ENCODE measurements at places on chromosomes 2 and 18.
A peak's percentile ranks its signal among the peaks of the same experiment; 100 is the strongest.

- no peak for DNase-seq
Measured at GRCh38 chr2:28401948-28402550, 9.4 kb downstream of the FOSL2 start.

DNA sequence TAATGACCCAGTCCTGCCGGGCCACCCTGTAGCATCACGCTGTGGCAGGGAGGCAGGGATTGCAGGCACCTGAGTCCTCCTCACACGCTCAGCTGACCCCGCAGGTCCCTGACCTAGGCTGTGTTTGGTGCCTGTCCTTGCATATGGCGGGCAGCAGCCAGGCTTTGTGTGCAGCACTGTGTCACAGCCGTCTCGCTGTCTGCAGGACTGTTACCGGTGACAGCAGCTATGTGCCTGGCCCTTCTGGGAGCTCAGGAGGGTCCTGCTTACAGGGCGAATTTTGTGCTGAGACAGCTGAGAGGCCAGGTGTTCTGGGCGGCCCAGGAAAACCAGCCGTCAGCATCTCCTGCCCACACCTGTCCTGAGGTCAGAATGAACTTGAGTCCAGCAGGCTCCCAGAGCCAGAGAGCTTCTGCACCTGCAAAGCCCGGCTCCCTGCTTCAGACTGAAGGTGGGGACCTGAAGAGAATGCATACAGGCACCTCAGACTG, 10.4 kb upstream of the ARID5A start:
- DNase-seq, result no peak

DNA sequence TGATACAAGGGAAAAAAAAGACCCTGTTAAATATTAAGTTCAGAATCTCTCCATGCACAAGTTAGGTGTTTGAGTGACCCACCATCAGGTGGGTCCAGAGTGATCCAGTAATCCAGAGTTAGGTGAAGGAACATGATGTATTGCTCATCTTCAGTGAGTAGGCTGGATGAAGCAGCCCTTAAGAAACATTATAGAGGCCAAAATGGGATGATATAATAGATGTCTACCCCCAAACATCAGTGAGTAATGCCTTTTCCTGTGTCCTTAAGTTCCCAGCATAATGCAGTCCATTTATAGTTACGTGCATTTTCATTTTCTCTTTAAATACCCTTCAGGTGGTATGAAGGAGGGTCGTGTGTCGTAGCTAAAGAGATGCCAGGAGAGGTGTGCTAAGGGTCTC, 89.6 kb downstream of the MAP4K4 start:
- no peak for DNase-seq

DNA sequence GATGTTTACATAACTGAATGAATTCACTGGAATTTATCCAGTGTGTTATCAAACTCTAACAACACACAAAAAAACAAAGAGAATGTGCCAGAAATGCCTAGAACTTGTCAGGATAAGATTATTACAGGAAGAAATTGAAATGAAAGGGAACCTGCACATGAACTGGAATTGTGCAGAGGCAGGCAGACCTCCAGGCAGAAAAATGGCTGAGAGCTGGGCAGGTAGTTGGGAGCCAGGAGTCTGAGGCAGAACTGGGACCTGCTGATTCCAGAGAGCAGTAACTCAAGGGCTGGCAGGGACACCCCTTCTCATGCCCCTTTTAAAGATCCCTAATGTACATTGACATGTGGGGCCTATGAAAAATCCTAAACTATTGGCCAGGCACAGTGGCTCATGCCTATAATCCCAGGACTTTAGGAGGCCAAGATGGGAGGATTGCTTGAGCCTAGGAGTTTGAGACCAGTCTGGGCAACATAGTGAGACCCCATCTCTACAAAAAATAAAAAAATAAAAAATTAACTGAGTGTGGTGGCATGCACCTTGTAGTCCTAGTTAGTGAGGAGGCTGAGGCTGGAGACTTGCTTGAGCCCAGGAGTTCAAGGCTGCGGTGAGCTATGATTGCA, 674 bp upstream of the SP110 start:
- DNase-seq, result no peak

GRCh38 chr2:204608237-204608939, 63.1 kb downstream of the PARD3B start:
- peak; percentile 39 for DNase-seq

- no peak for DNase-seq
Measured at GRCh38 chr2:63555931-63556330, 32.3 kb downstream of the WDPCP start.

GRCh38 chr2:55923091-55923981, at the start of gene EFEMP1:
Gene EFEMP1, minus strand, starts transcription at chr2:55923782. Its CDS starts 1,342 bp downstream, at chr2:55922440.
- peak; percentile 73 for DNase-seq

DNA sequence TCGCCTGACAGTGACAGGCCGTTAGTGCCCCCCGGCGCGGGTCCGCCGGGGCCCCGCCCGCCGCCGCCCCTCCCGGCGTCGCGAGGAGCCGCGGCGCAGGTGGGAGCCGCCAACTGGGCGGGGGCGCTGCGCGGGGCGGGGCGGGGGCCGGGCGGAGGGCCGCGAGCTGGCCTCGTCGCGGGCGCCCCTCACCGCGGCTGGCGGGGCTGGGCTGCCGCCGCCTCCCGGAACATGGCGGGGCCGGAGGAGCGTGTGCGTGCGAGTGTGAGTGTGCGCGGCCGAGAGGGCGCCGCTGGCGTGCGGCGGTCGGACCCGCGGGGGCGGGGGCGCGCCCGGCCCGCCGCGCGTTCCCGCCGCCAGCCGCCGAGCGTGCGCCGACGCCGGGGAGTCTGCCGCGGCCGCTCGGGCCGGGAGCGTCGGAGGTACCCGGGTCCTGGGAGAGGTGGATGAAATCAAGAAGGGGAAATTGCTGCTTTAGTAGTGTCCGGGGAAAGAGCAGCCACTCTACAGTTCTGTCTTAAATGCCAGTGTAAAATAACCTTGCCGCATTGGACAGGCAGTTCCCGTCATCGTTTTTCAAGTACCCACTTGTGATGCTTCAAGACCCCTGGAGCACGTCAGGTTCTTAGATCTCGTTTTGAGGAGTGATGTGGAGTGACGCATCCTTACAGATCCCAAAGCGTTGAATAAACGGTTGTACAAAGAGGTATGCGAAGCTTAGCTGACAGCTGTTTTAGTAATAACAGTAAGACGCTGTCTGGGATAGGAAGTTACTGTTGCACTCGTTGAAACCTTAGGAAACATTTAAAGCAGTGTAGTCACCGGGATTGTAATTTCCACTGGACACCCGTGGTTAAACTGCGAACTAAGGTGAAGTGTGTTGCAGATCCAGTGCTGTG, 836 bp downstream of the ANKRD12 start:
- peak; percentile 70 for DNase-seq

- DNase-seq, result no peak
Measured at GRCh38 chr18:63890237-63890949, 2.9 kb downstream of the SERPINB2 start.

GRCh38 chr2:206642075-206643025, at the start of gene FAM237A:
Gene FAM237A, plus strand, starts transcription at chr2:206642487. Its CDS starts 1,750 bp downstream, at chr2:206644237.
- peak; percentile 60 for DNase-seq

GRCh38 chr18:25281556-25281955, 70.4 kb downstream of the ZNF521 start:
- no peak for DNase-seq

GRCh38 chr2:99543247-99543646, 53.4 kb upstream of the REV1 start:
- DNase-seq, result peak; percentile 18

DNA sequence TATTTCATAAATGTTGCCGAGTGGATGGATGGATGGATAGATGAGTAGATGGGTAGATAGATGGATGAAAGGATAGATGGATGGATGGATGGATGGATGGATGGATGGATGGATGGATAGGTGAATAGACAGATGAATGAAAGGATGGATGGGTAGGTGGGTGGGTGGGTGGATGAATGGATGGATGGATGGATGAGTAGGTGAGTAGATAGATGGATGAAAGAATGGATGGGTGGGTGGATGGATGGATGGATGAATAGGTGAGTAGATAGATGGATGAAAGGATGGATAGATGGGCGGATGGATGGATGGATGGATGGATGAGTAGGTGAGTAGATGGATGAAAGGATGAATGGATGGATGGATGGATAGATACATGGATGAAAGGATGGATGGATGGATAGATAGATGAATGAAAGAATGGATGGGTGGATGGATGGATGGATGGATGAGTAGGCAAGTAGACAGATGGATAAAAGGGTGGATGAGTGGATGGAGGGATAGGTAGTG, 104.3 kb downstream of the SMAD7 start:
- DNase-seq, result no peak

DNA sequence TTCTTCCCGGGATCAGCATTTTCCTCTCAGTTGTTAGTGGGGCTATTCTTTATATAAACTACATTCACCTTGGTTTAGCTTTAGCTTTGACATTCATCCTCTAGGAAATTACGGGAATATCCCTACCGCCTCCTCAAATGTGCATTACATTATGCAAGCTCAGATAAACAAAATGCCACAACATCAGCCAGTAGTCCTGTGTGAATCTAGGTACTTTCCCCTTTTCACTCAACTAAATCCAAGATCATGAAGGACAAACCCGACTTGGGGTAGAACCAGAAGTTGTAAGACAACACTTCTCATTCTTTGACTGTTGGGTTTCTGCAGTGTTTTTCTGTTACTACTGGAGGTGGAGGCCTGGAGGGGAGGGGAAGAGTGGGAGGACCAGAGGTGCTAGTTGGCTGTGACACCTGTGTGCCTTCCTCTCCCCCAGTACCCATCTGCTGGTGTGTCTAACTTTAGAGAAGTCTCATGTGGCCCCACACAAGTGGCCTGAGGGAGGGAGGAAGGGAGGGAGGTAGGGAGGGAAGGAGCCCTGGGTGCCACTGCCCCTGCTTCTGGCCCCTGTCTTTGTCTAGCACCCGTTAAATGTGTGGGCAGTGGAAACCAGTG, 84.8 kb upstream of the BCL2L11 start:
- no peak for DNase-seq

DNA sequence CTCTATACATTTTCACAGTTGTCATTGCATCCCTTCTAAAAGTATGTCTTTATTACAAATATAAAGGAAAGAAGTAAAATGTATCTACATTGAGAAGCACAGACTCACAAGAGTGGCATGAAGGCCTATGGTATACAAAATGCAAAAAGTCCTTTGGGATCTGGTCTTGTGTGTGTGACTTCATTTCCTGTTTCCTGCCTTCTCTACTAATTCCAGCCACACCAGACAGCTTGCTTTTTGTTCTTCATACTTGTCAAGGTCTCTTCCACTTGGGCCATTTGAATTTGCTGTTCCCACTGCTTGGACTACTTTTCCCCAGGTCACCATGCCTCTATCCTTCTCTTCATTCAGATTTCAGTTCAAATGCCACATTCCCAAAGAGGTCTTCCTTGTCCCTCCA, 6.7 kb upstream of the PNO1 start:
- no peak for DNase-seq

DNA sequence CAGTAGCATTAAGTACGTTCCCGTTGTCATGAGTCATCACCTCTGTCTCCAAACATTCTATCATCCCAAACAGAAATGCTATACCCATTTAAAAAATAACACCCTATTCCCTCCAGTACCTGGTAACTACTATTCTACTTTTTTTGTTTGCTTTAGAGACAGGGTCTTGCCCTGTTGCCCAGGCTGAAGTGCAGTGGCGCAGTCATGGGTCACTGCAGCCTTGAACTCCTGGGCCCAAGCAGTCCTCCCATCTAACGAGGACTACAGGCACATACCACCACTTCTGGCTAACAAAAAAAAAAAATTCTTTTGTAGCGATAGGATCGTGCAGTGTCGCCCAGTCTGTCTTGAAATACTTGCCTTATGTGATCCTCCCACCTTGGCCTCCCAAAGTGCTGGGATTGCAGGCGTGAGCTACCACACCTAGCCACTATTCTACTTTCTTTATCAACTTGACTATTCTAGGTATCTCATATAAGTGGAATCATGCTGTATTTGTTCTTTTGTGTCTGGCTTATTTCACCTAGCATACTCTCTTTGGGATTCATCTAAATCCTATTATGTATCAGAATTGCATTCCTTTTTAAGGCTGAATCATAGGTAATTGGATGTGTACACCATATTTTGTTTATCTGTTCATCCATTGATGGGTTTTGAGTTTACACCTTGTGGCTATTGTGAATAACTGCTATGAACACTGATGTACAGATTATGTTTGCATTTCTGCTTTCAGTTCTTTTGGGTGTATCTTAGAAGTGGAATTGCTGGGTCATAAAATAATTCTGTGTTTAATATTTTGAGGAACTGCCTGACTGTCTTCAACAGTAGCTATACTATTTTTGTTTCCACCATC, 14.4 kb downstream of the ZCCHC2 start:
- DNase-seq, result no peak

DNA sequence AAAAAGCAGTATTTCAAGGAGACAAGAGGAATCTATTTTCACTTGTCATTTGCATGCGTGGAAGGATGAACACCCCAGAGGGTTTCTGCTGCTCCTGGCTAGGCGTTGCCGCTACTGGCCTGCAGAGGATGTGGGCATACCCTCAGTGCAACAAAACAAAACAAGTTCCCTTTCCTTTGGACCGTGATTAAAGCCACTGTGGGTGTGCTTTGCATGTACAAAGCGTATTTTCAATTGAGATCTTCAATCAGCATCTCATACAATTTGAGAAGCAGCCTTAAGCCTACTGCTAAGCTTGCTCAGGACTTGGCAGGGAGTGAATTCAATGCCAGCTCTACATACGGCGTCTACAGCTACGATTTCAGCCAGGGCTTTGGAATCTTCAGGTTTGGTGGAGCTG, 298.4 kb downstream of the LPIN1 start:
- no peak for DNase-seq

DNA sequence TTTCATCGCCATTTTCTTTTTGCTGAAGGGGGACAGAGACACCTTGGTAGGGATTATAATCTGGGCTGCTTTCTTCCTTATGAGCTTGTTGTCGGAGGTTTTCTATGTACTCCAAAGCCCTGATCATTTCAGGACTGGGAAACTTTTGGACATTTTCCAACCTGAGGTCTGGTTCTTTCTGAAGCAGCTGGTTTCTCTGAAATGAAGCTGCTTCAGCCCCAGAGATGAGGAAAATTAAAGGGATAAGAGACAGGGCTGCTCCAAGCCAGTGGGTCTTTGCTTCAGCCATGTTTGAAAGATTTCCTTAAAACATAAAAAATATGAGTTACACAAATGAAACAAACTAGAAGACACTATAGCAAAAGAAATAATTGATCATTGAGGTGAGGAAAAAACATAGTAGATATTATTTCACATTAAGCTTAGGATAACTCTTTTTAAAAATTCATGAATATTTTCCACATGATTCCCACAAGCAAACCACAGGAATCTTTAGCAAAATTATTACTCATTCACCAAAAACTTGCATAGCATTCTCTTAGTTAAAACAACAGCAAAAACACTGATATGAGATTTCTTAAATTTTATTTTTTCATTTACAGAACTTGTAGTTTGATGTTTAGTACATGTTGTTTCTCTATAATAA, 3.0 kb downstream of the SCG2 start:
- DNase-seq, result peak; percentile 81

GRCh38 chr18:37570336-37570930, 4.8 kb upstream of the CELF4 start:
- no peak for DNase-seq

Data from umbilical cord (tissue), 2 donors.